ENCODE measurements at places on chromosomes 2 and 18.

- no peak for DNase-seq
Measured at GRCh38 chr2:84285056-84285747, 173.9 kb downstream of the SUCLG1 start.

DNA sequence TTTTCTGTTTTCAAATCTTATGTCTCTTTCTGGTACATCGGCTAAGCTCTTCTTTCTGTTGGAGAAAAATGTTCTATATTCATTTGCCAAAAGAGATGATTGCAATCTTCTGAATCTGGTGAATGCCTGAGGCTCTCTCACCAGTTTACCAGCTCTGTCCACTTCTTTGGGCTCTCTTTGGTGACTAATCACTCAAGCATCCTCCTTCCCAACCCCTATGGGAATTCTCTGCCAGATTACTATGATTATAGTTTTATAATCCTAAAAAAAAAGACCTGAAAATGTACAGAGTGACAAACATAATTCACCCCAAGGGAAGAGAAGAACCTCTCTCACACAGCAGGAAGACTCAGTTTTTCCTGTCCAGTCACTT lies 187.3 kb downstream of the CAMKMT start:
- DNase-seq: no peak

DNA sequence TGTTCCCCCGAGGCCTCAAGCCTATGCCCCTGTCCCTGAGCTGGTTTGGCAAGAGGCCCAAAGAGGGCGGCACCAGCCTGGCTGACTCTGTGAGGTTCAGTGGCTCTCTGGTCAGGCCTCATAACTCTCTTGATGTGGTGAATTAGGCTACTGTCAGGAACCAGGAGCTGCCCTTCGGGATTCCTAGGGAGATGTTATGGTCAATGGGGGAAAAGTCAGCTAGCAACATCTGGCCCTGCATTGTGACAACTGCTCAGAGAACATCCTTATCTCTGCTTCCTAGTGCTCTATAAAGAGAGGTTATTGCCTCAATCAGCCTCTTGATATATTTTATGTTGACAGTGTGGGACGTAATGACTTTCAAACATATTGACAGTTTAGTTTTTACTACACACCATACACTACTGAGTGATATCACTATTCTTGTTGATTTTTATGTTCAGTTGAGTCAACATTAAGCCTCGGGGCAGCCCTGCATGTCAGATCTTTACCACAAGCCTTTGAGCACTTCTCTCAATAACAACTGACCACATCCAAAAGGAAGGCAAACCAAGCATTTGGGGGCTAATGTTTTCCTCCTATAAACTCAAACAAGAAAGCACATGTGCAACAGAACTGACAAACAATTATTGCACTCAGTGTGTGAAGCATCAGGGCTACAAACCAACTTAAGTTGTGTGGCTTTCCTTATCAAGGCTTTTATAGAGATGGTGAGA lies 448.3 kb upstream of the SLC14A2 start:
- no peak for DNase-seq

GRCh38 chr18:79400091-79400590 lies 4.4 kb downstream of the NFATC1 start:
- DNase-seq: no peak

GRCh38 chr2:60643747-60644146 lies 90.3 kb upstream of the BCL11A start:
- no peak for DNase-seq

- peak; percentile 78 for DNase-seq
Measured at GRCh38 chr2:173652311-173652710, 297.6 kb downstream of the CDCA7 start.

DNA sequence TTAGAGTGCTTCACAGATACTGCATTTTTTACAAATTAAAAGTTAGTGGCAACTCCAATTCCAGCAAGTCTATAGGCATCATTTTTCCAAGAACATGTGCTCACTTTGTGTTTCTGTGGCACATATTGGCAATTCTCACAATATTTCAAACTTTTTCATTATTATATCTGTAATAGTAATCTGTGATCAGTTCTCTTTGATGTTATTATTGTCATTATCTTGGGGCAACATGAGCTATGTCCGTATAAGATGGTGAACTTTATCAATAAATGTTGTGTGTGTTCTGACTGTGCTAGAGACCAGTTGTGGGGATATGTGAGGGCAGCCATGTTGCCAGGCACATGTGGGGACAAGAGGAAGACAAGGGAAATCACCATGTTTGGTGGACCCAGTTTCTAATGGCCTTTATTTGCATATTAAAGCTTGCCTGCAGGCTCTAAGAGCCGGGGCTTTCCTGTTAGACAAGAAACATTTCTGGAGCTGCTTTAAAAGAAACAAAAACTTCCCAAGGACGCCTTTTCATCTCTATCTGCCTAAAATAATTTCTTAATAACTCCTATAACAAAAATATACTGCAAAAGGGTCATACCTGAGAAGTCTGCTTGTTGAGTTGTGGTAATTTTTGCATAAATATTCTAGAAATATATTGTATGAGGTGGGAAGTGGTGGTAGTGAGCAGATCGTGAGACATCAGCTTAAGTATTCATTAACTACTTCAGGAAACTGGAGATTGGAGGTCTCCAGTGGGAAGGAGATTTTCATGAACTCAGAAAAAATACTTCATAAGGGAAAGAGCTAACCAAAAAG lies 37.2 kb downstream of the KYNU start:
- DNase-seq: no peak

All from Panc1 (cell line).